ENCODE measurements at places on chromosomes 7 and 10. TPM values are rescaled to one million over a fixed set of nuclear protein-coding genes. Genes with fewer than 3 reads are reported as not detected.
A peak's percentile ranks its signal among the peaks of the same experiment; 100 is the strongest.

DNA sequence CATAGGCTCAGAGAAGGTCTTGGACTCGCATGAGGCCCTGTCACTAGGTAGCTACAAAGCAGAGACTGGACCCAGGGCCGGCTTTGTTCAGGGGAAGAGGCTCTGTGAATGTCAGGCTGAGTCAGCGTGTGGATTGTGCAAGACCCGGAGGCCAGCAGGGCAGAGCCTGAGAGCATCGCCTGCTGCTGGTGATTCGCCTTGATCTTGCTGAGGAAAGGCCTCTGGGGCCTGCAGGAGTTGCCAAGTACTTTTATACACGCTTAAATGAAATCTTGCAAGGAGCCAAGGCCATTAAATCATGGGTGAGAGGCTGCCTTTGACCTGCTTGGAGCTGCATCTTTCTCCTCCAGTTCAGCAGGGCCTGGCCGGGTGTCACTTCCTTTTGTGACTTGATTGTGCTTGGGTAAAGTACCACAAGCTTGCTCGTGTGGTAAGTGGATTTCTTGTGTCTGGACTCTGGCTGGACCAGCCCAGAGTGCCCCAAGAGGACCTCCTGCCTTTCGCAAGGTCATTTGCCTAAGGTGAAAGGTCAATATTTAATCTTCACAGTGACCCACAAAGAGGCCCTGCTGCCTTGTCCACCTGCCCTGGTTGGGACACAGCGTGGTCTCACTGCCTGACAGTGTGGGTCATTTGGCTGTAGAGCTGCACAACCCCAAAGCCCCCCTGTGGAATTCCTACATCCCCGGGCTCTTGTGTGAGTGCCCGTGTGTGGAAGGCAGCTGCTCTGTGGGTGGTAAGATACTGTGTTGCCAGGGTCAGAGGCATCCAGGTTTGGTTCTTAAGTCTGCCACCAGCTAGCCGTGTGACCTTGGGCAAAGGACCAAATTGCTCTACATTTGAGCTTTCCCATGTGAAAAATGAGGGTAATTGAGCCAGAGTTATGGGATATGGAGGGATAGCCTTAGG is 38.6 kb upstream of the SH2D4B start:
- H3K36me3 ChIP-seq: no peaks in the 10 kb centered on the region
- H3K4me1 ChIP-seq: peaks cover 100% of the 10 kb centered on the region
- no peak overlapping the region for H3K4me3 ChIP-seq
- peak; percentile 93 for DNase-seq
- H3K27ac ChIP-seq: peak overlapping the region; percentile 96
- H3K27me3 ChIP-seq: no peaks in the 10 kb centered on the region

GRCh38 chr7:22879280-22879679 is 56.6 kb upstream of the TOMM7 start:
- no peak overlapping the region for H3K27ac ChIP-seq
- no peak for DNase-seq

DNA sequence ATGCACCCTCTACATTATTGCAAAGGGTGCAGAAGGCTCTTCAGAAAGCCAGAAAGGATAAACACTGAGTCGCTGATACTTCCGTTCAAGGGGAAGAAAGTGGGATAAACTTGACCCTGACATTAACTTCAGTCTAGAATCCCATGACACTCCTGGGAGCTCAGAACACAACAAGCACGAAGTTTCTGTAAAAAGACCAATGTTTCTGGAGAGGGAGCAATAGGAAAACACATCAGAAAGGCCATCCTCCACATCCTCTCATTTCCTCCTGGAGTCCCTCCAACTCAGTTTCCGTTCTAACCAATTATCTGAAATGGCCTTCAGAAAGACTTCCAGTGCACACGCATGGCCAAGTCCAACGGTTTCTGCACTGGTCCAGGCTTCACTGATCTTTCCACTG is 113.5 kb downstream of the SORBS1 start:
- DNase-seq: no peak
- peak overlapping the region; percentile 61 for H3K27ac ChIP-seq
- no peaks in the 10 kb centered on the region for H3K36me3 ChIP-seq
- no peaks in the 10 kb centered on the region for H3K27me3 ChIP-seq
- H3K4me3 ChIP-seq: no peak overlapping the region

DNA sequence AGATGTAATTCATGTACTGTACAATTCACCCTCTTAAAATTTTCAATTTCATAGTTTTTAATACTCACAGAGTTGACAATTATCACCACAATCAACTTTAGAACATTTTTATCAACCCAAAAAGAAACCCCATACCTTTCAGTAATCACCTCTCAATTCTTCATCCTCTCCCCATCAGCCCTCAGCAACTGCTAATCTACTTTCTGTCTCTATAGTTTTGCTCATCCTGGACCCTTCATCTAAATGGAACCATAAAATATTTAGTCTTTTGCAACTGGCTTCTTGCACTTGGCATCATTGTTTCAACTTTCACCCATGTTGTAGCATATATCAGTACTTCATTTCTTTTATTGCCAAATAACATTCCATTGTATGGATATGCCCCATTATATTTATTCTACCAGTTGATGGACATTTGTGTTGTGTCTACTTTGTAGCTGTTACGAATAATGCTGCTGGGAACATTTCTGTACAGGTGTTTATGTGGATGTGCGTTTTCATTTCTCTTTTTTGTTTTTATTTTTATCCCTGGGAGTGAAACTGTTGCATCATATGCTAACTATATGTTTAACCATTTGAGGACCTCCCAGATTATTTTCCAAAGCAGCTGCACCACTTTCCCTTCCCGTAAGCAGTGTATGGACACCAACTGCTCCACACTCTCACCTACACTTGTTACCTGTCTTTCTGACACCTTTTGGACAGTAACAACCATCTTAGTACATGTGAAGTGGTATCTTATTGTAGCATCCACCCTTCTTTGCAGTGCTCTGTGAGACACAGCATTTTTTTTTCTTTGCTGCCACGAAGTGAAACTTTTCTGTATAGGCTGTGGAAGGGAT is 65.4 kb upstream of the APBB1IP start:
- no peaks in the 10 kb centered on the region for H3K4me1 ChIP-seq
- H3K27ac ChIP-seq: no peak overlapping the region

ANXA8L1 gene
- not detected for total RNA-seq

DNA sequence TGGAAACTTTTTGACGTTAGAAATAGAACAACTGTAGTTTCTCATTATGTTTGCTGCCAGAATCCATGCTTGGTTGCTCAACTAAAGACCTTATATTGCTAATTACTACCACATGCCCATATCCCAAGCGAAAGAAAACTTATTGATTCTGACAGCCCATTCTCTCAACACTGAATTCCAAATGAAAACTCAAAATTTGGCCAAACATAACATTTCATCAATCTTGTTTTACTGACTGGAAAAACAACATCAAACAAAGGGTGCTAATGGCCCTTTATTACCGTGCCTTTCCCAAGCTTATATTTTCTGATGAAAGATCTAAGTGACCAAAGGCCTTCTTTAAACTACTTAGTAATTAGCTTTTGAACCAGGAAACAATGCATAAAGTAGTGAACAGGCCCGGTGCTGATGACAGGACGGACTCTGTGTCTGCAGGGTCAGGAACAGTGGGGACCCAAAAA is 531.8 kb downstream of the KCNMA1 start:
- H3K36me3 ChIP-seq: no peaks in the 10 kb centered on the region
- H3K4me1 ChIP-seq: no peaks in the 10 kb centered on the region
- no peak for DNase-seq
- H3K27ac ChIP-seq: peak overlapping the region; percentile 81
- no peaks in the 10 kb centered on the region for H3K27me3 ChIP-seq
- H3K4me3 ChIP-seq: no peak overlapping the region

- H3K27me3 ChIP-seq: no peaks in the 10 kb centered on the region
Measured at GRCh38 chr10:31742255-31742654, 186.4 kb downstream of the ARHGAP12 start.

DNA sequence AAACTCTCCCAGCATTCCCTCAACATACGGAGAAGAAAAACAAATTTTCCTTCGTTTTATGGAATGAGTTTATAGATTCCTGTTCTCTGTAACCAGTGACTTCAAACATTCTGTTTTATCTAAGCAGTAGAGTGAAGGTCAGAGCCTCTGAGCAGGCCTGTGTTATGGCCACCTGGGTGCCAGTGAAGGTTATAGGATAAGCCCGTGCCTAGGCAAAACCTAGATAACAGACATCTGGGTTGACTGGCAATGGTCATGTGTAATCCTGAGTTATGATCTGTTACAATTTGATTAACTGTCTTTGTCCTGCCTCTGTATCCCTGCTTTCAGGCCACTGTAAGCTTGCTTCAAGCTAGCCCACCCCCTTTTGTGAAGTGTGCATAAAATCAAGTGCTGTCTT is 8.3 kb downstream of the LSM5 start:
- no peaks in the 10 kb centered on the region for H3K27me3 ChIP-seq
- DNase-seq: no peak
- no peaks in the 10 kb centered on the region for H3K4me1 ChIP-seq
- H3K27ac ChIP-seq: no peak overlapping the region
- H3K4me3 ChIP-seq: no peak overlapping the region

DNA sequence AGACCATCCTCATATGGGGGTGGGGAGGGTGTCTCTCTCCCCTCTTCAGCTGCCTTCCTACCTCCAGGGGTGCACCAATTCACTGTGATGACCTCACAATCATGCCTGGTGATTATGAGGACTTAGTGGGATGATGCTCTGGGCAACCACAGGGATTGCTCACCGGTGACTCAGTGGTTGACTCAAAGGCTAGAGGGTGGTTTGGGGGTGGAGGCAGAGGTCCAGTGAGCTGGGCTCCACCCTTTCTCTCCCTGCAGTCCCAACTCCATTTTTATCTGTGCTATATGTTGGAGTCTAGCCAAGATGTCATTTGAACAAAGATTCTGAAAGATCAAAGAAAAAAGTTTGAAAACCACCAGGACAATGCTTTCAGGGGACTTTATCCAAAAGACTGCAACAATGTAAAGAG is 286.9 kb downstream of the KCNMA1 start:
- no peak for DNase-seq
- H3K4me1 ChIP-seq: no peaks in the 10 kb centered on the region
- H3K27ac ChIP-seq: no peak overlapping the region
- H3K27me3 ChIP-seq: no peaks in the 10 kb centered on the region
- H3K36me3 ChIP-seq: no peaks in the 10 kb centered on the region

GRCh38 chr10:86752311-86752710 is 4.1 kb upstream of the BMPR1A start:
- DNase-seq: no peak
- H3K4me1 ChIP-seq: peaks cover 24% of the 10 kb centered on the region
- H3K27ac ChIP-seq: no peak overlapping the region
- H3K27me3 ChIP-seq: no peaks in the 10 kb centered on the region

DYNC1I1 gene
- total RNA-seq: 10.2 TPM

GRCh38 chr7:31079824-31080511 is 27.9 kb downstream of the ADCYAP1R1 start:
- H3K27ac ChIP-seq: no peak overlapping the region
- DNase-seq: no peak
- H3K4me1 ChIP-seq: no peaks in the 10 kb centered on the region
- H3K36me3 ChIP-seq: no peaks in the 10 kb centered on the region
- H3K27me3 ChIP-seq: no peaks in the 10 kb centered on the region

- H3K4me3 ChIP-seq: no peak overlapping the region
- no peak overlapping the region for H3K27ac ChIP-seq
- H3K4me1 ChIP-seq: peaks cover 54% of the 10 kb centered on the region
- no peak for DNase-seq
- no peaks in the 10 kb centered on the region for H3K36me3 ChIP-seq
Measured at GRCh38 chr7:7699380-7699779, 19.0 kb downstream of the RPA3 start.

- H3K4me1 ChIP-seq: no peaks in the 10 kb centered on the region
- H3K36me3 ChIP-seq: no peaks in the 10 kb centered on the region
- DNase-seq: no peak
- H3K4me3 ChIP-seq: no peak overlapping the region
- peaks cover 2% of the 10 kb centered on the region for H3K27me3 ChIP-seq
- no peak overlapping the region for H3K27ac ChIP-seq
Measured at GRCh38 chr7:136136906-136137454, 159.8 kb upstream of the MTPN start.

GRCh38 chr10:129174232-129175014 is 292.6 kb upstream of the MGMT start:
- H3K27me3 ChIP-seq: no peaks in the 10 kb centered on the region
- no peaks in the 10 kb centered on the region for H3K36me3 ChIP-seq
- no peak for DNase-seq

PYROXD2 gene
- 22.8 TPM for total RNA-seq

GJD4 gene
- total RNA-seq: 0.20 TPM

DNA sequence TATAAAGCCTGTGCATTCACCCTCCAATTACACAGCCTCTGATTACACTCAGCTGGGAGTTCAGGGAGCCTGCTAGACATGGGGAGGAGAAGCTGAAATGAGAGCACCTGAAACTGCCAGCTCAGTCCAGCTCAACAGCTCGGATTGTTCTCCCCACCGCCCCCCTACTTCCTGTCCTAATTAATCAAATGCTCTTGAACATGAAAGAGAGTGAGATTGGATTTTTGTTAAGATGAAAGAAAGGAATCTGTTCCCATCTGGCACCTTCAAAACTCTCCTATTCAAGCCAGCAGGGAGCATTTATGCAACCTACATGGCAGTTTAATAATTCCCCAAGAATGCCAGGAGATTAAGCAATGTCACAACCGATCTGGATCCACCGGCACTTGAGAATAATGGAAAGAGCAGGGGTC is 98.0 kb downstream of the NPSR1 start:
- no peak overlapping the region for H3K27ac ChIP-seq
- H3K4me3 ChIP-seq: no peak overlapping the region
- no peaks in the 10 kb centered on the region for H3K36me3 ChIP-seq
- H3K4me1 ChIP-seq: no peaks in the 10 kb centered on the region

GRCh38 chr10:30977385-30977784 is 54.3 kb downstream of the ZNF438 start:
- peaks cover 15% of the 10 kb centered on the region for H3K4me1 ChIP-seq
- H3K36me3 ChIP-seq: no peaks in the 10 kb centered on the region
- no peak overlapping the region for H3K27ac ChIP-seq
- no peak overlapping the region for H3K4me3 ChIP-seq

- peaks cover 2% of the 10 kb centered on the region for H3K4me1 ChIP-seq
- no peaks in the 10 kb centered on the region for H3K27me3 ChIP-seq
- H3K36me3 ChIP-seq: no peaks in the 10 kb centered on the region
- no peak for DNase-seq
- no peak overlapping the region for H3K4me3 ChIP-seq
Measured at GRCh38 chr10:37860494-37861190, 3.2 kb upstream of the ZNF248 start.

CTAGE15 gene
- total RNA-seq: not detected

DNA sequence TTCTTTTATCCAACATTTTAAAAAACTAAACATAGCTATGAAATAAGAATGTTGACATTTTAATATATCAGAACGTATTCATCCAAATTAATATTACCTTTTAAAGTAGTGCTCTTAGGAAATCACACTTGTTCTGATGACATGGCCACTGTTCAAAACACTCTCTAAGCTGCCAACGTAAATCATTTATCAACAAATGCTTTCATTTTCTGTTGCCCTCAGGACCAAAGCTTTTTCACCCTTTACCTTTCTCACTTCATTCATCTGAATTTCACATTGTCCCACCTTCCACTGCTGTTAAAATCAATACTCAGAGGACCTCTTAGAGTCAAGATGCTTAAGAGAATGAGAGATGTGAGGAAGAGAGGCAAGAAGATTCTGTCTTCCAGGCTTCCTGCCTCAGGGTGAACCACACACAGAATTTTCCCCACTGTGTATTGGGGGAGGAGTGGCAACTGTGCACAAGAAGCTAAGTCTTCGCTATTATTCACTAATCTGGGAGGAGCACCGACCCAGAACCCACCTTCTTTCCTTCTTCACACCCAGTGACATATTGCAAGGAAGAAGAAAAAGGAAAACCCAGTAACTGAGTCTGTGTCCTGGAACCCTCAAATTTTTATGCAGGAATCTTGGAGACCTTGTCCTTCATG is 21.0 kb downstream of the HIBADH start:
- no peak for DNase-seq
- peak overlapping the region; percentile 26 for H3K27ac ChIP-seq
- H3K4me1 ChIP-seq: peaks cover 30% of the 10 kb centered on the region
- H3K4me3 ChIP-seq: no peak overlapping the region
- no peaks in the 10 kb centered on the region for H3K27me3 ChIP-seq
